ENCODE measurements at places on chromosomes 5 and 9.
A peak's percentile ranks its signal among the peaks of the same experiment; 100 is the strongest.

DNA sequence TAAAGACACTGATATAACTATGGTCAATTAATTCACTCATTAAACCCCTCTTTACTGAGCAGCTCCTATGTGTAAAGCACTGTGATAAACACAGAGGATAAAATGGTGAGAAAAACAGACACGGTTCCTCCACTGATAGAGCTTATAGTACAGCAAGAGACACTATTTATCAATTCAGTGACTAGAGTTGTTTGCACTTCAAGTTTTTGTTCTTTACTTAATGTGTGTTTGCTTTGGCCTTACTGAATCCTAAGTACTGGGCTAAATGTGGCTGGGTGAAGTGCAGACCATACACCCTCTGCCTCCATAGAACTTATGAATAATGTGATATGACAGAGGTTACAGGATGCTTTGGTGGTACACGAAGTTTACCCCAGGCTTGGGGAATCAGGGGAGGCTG is 80.1 kb upstream of the ITGA1 start:
- no peak for DNase-seq
- H3K27me3 ChIP-seq = no peaks in the 10 kb centered on the region
- no peak overlapping the region for H3K27ac ChIP-seq
- H3K4me1 ChIP-seq = peaks cover 29% of the 10 kb centered on the region
- H3K4me3 ChIP-seq = no peak overlapping the region

GRCh38 chr5:9324348-9325077 is 221.4 kb downstream of the SEMA5A start:
- DNase-seq = no peak
- no peaks in the 10 kb centered on the region for H3K4me1 ChIP-seq
- H3K4me3 ChIP-seq = no peak overlapping the region
- no peak overlapping the region for H3K27ac ChIP-seq
- no peaks in the 10 kb centered on the region for H3K36me3 ChIP-seq

DNA sequence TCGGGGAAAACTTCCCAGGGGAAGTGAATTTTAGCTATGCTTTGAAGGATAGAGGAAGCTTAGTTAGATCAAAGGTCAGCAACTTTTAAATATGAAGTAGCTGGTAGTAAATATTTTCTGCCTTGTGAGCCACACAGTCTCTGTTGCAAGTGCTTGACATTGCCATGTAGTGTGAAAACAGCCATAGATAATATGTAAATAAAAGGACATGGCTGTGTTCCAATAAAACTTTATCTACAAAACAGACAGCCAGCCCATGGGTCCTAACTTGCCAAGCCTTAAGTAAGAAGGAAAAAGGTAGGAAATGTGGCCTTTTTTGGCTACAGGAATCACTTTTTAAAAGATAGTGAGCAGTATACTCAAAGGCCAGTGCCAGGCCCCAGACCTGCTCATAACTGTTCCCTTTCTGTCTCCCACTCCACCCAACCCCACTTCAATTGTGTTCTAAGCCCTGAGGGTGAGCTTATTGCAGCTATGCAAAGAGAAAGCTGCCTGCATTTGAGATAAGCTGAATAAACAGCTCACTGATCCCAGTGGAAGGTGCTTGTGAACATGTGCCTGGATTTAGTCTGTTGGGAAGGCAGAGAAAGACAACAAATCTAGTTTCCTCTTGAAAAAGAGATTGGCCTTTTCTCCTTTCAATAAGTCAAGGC is 113.0 kb upstream of the TRIM32 start:
- no peaks in the 10 kb centered on the region for H3K4me1 ChIP-seq
- no peak overlapping the region for H3K4me3 ChIP-seq
- H3K36me3 ChIP-seq = no peaks in the 10 kb centered on the region
- no peak for DNase-seq

GRCh38 chr9:14395317-14396082 is 81.6 kb upstream of the NFIB start:
- H3K36me3 ChIP-seq = no peaks in the 10 kb centered on the region
- H3K27ac ChIP-seq = no peak overlapping the region

DNA sequence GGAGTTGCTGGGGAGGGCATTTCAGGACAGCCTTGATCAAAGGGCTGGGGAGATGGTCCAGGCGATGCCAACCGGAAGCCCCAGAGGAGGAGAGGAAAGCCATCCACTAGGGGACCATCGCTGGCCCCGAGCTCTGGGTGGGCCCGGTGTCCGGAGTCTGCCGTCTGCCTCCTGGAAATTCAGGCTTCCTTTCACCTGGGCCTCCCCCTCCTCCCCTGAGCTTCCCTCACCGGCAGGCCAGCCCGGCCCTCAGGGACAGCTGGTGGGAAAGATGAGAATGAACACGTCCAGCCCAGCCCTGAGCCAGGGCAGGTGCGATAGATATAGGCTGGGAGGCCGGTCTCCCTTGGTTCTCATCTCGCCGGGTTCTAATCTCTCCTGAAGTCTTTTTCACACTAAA is 17.2 kb downstream of the IRX4 start:
- no peak overlapping the region for H3K4me3 ChIP-seq
- DNase-seq = no peak
- no peak overlapping the region for H3K27ac ChIP-seq
- no peaks in the 10 kb centered on the region for H3K36me3 ChIP-seq

DNA sequence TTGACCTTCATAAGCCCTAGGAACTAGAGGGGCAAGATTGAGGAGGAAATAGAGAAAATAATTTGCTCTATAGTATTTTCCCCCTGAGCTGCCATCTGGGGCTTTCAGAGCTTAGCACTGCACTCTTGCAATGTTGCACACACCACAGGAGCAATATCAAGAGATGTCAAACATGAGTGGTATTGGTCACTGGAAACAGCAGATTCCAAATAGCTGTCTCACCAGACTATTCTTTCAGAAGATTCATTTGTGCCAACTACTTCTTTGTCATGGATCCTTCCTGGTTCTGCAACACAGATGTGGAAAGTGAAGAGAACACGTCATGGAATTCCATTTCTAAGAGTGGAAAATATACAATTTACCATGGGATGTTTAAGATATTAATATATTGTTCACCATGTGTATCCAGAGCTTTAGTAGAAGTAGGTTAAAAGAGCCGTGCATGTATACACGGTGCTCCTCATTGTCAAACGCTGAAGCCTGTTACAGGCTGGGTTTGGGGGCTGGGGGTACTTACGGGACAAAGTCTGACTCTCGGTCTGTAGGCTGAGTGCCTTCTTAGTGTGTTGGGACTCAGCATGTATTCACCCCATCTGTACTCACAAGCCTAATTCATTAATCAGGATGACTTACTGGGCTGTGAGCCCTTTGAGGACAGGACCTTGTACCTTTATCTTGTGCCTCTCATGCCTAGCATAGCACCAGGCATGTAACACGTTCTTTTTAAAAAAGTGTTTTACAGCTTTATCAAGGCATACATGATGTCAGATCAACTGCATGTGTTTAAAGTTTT is 31.4 kb upstream of the GDNF start:
- no peaks in the 10 kb centered on the region for H3K4me1 ChIP-seq
- no peaks in the 10 kb centered on the region for H3K36me3 ChIP-seq
- H3K27me3 ChIP-seq = no peaks in the 10 kb centered on the region
- no peak overlapping the region for H3K27ac ChIP-seq

GRCh38 chr5:42168091-42168670 is 243.1 kb downstream of the FBXO4 start:
- H3K27me3 ChIP-seq = no peaks in the 10 kb centered on the region
- no peak overlapping the region for H3K4me3 ChIP-seq
- H3K27ac ChIP-seq = no peak overlapping the region
- no peaks in the 10 kb centered on the region for H3K36me3 ChIP-seq
- H3K4me1 ChIP-seq = no peaks in the 10 kb centered on the region

DNA sequence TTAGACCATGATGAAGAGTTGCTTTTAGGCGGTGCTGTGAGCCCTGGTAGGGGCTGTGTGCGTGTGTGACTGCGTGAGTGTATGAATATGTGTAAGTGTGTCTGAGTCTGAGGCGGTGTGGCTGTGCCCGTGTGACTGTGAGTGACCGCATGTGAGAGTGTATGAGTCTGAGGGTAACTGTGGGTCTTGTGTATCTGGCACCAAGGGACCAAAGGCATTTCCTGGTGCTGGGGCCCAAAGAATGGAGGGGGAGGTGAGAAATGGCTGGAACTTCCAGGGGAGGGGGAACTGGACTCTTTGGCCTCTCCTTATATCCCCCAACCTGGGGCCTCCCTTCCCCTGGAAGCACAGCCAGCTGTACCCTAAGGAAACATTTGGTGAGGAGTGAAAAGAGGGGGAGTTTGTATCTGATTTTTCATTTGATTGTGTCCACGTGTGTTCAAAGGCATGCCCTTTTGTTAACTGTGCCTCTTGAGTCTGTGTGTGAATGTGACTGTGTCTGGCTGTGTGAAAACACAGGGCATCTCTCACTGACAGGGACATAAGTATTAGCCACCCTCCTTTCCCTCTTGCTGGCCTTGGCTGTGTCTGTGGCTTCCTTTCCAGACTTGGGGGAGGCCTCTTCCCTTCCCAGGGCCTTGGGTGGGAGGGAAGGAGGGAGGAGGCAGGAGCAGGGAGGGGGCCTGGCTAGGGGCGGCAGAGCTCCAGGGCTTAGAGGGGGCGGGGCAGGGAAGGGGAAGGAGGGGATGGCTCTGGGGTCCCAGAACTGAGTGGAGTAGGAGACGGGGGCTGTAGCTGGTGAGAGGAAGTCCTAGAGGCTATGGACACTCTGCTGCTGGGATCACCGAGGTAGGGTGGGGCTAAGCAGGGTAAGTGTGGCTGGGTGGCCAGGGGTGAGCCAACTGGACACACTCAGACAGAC is 1.4 kb downstream of the IL11RA start:
- no peaks in the 10 kb centered on the region for H3K27me3 ChIP-seq
- H3K4me3 ChIP-seq = no peak overlapping the region
- H3K36me3 ChIP-seq = peaks cover 16% of the 10 kb centered on the region
- DNase-seq = no peak
- H3K4me1 ChIP-seq = peaks cover 19% of the 10 kb centered on the region

GRCh38 chr9:124780060-124780756 is 3.3 kb downstream of the OLFML2A start:
- H3K4me3 ChIP-seq = no peak overlapping the region
- H3K27me3 ChIP-seq = peaks cover 16% of the 10 kb centered on the region
- DNase-seq = no peak
- H3K27ac ChIP-seq = no peak overlapping the region
- H3K36me3 ChIP-seq = no peaks in the 10 kb centered on the region

DNA sequence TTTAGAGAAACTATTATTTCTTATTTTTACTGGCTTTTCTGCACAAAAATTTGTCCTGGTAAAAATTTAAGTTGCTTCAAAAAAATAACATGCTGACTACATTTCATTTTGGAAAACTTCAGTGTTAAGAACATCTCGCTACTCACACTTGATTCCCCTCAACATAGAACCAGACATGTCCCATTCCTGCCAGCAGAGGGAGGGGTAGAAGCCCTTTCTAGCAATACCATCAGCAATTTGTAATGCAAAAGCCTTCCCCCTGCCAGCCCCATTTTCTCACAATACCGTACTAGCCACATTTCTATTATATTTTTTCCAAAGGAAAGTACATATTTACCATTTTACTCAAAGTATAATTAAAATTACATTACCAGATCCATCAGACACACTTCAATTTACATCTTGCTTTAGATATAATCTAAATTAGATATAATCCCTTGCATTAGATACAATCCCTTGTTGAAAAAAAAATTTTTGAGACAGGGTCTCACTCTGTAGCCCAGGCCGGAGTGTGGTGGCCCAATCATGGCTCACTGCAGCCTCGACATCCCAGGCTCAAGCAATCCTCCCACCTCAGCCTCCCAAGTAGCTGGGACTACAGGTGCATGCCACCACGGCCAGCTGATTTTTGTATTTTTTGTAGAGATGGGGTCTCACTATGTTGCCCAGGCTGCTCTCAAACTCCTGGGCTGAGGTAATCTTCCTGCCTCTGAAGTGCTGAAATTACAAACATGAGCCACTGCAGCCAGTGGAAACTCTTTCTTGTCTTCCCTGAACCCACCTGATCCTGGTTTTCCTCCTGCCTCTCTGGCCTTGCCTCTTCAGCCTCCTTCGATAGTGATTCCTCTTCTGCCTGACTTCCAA is 39.6 kb upstream of the IDNK start:
- no peaks in the 10 kb centered on the region for H3K27me3 ChIP-seq
- no peak overlapping the region for H3K27ac ChIP-seq
- no peak overlapping the region for H3K4me3 ChIP-seq
- H3K4me1 ChIP-seq = no peaks in the 10 kb centered on the region
- DNase-seq = peak; percentile 14

DNA sequence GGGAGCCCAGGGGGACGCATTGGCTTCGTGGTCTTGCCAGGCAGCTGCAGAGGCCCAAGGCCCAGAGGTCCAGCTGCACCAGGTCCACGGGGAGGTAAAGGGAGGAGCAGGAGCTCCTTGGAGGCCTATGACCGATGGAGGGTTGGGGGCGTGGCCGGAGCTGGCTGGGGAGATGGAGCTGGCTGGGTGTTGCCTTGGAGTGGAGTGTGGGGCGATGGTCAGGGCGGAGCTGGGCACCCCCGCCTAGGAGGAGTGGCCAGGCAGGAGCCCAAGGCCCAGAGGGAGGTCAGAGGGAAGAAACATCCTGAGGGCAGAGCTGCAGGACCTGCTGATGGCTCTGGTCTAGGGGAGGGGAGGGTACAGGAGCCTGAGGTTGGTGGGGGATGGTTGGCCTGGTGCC is 44.6 kb downstream of the KCNT1 start:
- DNase-seq = no peak
- no peak overlapping the region for H3K27ac ChIP-seq

GRCh38 chr5:141042555-141042954 is 8.6 kb upstream of the PCDHB1 start:
- H3K27ac ChIP-seq = no peak overlapping the region
- DNase-seq = no peak
- H3K4me3 ChIP-seq = no peak overlapping the region
- no peaks in the 10 kb centered on the region for H3K4me1 ChIP-seq
- H3K27me3 ChIP-seq = no peaks in the 10 kb centered on the region
- H3K36me3 ChIP-seq = no peaks in the 10 kb centered on the region

DNA sequence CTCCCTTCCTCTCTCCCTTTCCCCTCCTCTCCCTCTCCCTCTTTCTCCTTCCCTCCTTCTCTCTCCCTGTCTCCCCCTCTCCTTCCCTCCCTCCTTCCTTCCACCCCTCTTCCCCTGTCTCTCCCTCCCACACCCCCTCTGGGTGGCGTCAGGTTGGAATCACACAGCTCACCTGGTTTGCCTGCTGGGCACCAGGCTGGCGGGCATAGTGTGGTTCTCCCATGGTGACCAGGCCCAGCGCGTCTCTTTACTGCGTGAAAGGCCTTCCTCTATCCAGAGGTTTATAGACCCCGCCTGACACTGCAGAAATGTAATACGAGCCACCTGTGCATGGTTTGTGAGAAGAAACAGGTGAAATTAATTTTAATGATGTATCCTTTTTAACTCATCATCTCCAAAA is 76.2 kb downstream of the MRPL36 start:
- H3K4me1 ChIP-seq = no peaks in the 10 kb centered on the region
- no peak overlapping the region for H3K27ac ChIP-seq
- no peak overlapping the region for H3K4me3 ChIP-seq
- no peaks in the 10 kb centered on the region for H3K27me3 ChIP-seq
- no peak for DNase-seq
- no peaks in the 10 kb centered on the region for H3K36me3 ChIP-seq

- H3K27me3 ChIP-seq = no peaks in the 10 kb centered on the region
- H3K36me3 ChIP-seq = no peaks in the 10 kb centered on the region
- DNase-seq = no peak
- no peak overlapping the region for H3K27ac ChIP-seq
- H3K4me3 ChIP-seq = no peak overlapping the region
Observed at GRCh38 chr5:77957931-77958521, 181.9 kb upstream of the TBCA start.

All from CD8-positive, alpha-beta memory T cell (primary cell).